ENCODE measurements at places on chromosomes 12 and 14.
A peak's percentile ranks its signal among the peaks of the same experiment; 100 is the strongest.

DNA sequence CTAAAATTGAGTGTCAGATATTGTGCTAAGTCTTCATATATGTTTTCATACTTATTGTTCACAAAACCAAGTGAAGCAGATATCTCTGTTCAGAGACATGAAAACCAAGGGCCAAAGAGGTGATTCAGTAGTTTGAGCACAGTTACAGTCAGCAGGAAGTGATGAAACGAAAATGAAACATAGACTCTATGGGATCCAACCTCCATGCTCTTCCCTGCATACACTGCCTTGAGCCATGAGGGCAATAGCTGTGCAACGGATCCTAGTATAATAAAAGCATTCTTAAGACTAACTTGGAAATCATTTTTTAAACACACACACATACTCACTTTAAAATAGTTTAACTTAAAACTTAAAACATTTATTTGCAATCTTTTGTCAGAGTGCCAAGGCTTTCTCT, 27.9 kb downstream of the ESR2 start:
- DNase-seq: peak; percentile 2

DNA sequence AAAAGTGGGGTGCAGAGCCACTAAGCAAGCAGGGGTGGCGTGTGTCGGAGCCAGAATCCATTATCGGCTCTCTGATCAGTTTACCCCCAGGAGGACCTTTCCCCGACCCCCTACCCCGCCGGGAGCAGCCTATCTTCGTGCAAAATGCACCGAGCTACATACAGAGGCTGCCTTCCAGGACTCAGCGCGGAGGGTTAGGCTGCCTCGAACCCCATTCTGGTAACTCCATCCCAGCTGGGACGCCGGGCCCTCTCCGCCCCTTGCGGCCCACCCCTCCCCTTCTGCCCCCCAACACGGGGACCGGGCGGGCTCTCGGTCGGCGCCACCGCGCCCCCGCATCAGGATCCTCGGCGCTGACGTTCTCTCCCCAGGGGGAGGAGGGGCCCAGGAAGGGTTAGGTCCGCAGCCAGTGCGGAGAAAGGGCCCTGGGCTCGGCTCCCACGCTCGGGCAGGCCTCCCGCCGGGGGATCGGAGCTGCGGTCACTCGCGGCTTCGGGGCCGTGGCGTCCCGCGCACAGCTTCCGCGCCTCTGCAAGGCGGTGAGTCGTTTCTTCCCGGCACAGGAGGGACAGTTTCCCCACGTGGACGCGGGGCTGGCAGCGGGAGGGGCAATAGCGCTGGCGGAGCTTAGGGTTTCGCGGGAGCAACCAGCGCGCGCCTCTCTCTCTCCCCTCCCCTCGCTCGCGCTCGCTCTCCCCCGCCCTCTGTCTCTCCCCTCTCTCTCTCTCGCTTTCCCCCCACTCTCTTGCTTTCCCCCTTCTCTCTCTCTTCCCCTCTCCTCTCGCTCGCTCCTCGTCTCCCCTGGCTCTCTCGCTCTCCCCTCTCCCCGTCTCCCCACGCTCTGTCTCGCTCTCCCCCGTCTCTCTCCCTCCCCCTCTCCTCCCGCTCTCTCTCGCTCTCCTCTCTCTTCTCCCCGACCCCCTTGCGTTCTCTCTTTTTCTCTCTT, 12.5 kb upstream of the MAP3K9 start:
- DNase-seq: no peak

DNA sequence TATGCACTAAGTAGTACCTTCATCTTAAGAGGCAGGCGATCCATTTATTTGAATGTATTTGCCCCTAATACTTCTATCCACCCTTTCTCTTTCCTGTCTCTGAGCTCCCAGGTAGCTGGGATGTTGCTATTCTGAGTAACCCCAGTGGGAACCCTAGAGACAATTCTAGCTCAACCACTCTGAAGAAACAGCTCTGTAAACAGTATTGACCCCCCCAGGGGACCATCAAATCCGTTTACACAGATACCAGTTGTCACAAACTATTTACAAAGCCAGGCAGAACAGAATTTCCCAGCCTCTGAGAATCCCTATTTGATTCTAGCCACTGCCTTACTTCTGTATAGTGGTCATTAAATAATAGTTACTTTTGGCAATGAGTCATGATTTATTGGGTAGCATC, 64.9 kb downstream of the MIPOL1 start:
- DNase-seq: no peak

DNA sequence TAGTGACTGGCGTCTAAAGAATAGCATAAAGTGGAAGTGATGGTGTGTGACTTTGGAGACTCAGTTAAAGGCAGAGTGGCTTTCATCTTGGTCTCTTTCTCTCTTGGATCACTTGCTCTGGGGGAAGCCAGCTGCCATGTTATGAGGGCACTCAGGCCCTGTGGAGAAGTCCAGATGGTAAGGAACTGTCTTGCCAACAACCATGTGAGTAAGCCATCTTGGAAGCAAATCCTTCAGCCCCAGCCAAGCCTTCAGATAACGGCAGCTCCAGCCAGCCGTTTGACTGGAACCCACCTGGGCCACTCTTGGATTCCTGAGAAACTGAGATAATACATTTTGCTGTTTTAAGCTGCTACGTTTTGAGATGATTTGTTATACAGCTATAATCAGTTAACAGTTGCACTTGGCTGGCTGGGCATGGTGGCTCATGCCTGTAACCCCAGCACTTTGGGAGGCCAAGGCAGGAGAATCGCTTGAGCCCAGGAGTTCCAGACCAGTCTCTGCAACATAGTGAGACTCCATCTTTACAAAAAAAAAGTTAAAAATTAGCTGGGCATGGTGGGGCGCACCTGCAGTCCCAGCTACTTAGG, 7.7 kb upstream of the LRRC23 start:
- DNase-seq: no peak

DNA sequence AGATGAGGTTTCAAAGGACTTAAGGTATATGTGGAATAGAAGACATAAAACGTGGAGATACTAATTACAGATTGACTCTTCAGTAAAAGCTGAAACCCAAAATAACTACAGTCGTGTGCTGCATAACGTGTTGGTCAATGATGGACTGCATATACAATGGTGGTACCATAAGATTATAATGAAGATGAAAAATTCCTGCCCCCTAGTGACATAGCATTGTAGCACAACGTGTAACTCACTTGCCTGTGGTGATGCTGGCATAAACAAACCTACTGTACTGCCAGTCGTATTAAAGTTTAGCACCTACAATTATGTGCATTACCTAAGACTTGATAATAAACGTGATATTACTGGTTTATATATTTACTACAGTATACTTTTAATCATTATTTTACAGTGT, 150.3 kb downstream of the LRRK2 start:
- DNase-seq: no peak

- DNase-seq: no peak
Measured at GRCh38 chr14:26605602-26606001, 7.8 kb upstream of the NOVA1 start.

- DNase-seq: no peak
Measured at GRCh38 chr12:117208206-117208605, 17.9 kb upstream of the FBXO21 start.

DNA sequence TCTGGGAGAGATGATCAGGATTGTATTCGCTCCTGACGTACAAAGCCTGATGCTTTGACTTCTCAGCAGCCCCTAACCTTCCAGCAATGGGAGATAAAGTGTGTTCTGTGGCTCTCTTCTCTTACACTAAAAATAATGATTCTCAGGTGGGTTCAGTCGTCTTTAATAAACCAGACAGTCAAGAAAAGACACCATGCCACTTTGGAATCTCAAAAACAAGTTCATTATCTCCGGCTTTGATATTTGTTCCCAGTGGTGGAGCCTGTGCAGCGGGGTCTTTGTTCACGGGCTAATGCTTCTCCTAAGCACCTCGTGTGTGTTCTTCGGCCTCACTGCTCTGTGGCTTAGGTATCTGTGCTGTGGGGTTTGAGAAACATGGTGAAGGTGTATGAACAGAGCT, 1.6 kb downstream of the ACVR1B start:
- no peak for DNase-seq

DNA sequence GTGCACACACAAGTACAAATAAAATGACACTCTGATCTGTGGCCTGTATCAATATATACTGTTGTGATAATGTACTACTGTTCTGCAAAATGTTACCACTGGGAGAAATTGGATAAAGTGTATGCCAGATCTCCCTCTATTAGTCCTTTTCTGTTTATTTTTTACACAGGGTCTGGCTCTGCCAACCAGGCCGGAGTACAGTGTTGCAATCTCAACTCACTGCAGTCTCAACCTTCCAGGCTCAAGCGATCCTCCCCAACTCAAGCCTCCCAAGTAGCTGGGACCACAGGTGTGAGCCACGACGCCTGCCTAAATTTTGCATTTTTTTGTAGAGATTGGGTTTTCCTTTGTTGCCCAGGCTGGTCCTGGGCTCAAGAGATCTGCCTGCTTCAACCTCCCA, 1.9 kb downstream of the NT5DC3 start:
- no peak for DNase-seq

- no peak for DNase-seq
Measured at GRCh38 chr12:127401005-127401404, 866.0 kb upstream of the TMEM132C start.

DNA sequence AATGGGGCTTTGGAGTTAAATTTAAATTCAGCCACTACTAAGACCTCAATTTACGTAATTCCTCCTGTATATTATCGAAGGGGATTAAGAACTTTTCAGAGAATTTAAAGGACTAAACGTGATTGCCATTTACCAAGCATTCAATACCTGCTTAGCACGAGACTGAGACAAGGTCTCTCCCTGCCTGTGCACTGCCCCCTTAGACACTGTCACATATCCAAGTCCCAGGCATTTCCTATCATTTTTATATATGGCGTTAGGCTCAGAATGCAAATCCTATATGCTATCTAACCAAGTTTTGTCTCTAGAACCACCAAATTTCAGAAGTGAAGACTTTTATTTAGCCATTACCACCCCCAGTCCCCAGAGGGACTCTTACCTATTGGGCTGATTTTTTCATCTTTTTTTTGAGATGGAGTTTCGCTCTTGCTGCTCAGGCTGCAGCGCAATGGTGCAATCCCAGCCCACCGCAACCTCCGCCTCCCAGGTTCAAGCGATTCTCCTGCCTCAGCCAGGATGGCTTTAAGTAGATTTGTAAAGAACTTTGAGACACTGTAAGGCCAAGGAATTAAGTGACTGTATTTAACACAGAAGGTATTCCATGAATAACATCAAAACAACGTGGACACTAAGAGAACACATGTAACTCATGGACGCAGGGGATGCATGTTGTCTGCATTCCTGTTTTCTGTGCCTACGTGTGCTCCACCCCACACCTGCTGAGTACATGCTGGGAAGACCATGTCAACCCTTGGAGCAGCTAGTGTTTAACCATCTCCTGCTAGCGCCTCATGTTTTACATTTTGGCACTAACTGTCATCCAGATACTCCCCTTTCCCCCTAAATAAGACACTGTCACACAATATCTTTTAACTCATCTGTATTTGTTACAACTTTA, 6.4 kb downstream of the HSP90AA1 start:
- DNase-seq: no peak

GRCh38 chr12:57498571-57498970, 10.7 kb downstream of the MARS1 start:
- DNase-seq: no peak

- DNase-seq: no peak
Measured at GRCh38 chr12:108379823-108380222, 40.7 kb upstream of the CMKLR1 start.

- DNase-seq: no peak
Measured at GRCh38 chr12:100959481-100959880, 164.9 kb downstream of the ANO4 start.

DNA sequence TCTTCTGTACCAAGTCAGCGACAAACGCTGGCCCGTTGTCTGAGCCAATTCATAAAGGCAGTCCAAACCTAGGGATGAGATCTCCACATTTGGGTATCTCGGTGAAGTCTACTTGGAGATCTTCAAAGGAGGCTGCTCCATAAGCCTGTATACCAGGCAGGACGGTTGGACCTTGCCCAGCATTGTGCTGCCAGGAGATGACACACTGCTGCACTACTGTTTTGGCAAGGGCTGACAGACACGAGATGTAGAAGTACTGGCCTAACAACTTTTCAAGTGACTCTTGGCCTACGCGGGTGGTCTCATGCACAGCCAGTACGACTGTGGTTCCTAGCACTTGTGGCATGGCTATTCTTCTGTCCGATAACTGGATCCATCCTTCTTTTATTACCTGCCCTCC, 135.3 kb downstream of the SLC38A6 start:
- DNase-seq: no peak

GRCh38 chr14:76808011-76808410, 4.7 kb downstream of the ANGEL1 start:
- no peak for DNase-seq

- no peak for DNase-seq
Measured at GRCh38 chr12:115383668-115384067, 699.7 kb upstream of the TBX3 start.

DNA sequence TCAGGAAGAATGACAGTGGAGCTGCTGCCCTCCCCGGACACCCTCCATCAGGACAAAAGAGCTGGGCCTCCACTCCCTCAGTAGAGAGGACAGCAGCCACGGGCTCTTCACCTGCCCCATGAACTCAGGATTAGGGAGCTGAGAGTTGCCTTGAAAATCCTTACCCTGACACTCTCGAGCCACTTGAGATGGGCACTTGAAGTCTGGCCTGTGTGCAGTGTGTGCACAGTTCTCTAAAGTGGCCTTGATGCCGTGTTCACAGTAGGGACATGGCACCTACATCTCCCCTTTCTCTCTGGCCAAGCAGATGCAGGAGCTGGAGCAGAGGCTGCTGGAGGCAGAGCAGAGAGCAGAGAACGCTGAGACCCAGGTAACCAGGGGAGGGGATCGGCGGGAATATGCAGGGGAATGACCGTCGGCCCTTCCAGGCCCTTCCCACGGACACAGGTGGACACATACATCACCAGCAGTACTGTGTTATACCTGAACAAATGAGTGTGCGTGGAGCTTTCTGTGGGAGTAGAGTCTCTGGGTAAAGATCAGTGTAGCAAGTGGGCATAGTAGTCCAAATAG, 22.5 kb downstream of the PLEKHH1 start:
- no peak for DNase-seq

DNA sequence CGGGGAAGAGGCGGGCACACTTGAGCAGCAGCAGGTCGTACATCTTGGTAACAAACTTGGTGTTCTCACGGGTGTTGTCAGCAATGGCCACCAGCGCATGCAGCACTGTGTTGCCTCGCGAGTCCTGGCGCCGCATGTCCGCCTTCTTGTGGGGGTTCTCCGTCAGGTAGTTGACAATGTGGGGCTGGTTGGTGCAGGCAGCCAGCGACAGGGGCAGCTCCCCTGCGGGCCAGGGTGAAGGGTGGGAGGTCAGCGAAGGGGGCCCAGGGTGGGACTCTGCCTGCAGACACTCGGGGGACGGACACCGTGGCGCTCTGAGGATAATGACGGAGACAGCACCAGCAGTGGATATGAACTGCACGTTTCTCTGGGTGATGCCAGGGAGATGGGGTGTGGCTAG, 34.5 kb downstream of the TRPV4 start:
- DNase-seq: no peak

GRCh38 chr12:9646794-9647781, 22.4 kb upstream of the CLEC2D start:
- no peak for DNase-seq

Measured in HFF-Myc (cell line).